Activated CD8-positive, alpha-beta T cell treated with anti-CD3 and anti-CD28 coated beads, Interleukin-2, amount 10 ng/mL, durations not matched to agents 7 days and 5 days (primary cell): ENCODE measurements at places on chromosomes 7 and 10.

DNA sequence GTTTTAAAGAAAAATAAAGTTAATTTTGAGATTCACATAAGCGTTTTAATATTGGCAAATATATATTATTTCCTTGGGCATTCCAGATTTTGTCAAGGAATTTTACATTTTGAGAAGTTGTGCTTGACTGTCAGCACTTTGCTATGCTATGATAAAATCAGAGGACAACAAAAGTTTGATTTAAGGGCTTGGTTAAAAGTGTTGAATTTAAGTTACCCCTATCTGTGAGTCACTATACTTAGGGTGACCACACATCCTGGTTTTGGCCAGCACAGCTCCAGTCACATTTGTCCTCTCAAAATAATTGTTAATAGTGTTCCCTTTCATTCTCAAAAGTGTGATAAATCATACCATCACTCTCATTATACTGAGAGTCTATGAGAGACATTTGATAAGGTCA is 34.2 kb upstream of the ANK3 start:
- no peak for DNase-seq

- DNase-seq = no peak
Measured at GRCh38 chr10:90992462-90992861, 71.6 kb upstream of the ANKRD1 start.

- peak; percentile 23 for DNase-seq
Measured at GRCh38 chr7:88306590-88307048, at the start of gene STEAP4. Gene STEAP4, minus strand, starts transcription at chr7:88306894. Its CDS starts 22,625 bp downstream, at chr7:88284269.

DNA sequence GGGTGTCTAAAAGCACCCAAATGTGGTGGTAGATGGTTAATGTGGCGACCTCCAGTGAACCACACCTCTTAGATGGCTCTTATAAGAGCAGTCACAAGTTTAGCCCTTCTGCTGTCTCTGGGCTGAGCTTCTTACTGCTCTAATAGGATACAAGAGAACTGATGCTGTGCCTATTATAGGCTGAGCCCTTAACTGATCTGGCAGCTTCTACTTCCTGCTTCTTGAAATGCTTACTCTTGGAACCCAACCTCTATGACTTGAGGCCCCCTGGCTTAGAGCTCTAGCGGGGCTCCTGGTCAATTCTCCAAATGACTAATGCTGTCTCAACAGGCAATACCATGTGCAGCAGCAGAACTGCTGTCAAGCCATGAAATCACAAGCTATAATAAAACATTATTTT is 35.0 kb upstream of the LSM8 start:
- DNase-seq = no peak

GRCh38 chr10:19209319-19209718 is 160.7 kb downstream of the MALRD1 start:
- no peak for DNase-seq

DNA sequence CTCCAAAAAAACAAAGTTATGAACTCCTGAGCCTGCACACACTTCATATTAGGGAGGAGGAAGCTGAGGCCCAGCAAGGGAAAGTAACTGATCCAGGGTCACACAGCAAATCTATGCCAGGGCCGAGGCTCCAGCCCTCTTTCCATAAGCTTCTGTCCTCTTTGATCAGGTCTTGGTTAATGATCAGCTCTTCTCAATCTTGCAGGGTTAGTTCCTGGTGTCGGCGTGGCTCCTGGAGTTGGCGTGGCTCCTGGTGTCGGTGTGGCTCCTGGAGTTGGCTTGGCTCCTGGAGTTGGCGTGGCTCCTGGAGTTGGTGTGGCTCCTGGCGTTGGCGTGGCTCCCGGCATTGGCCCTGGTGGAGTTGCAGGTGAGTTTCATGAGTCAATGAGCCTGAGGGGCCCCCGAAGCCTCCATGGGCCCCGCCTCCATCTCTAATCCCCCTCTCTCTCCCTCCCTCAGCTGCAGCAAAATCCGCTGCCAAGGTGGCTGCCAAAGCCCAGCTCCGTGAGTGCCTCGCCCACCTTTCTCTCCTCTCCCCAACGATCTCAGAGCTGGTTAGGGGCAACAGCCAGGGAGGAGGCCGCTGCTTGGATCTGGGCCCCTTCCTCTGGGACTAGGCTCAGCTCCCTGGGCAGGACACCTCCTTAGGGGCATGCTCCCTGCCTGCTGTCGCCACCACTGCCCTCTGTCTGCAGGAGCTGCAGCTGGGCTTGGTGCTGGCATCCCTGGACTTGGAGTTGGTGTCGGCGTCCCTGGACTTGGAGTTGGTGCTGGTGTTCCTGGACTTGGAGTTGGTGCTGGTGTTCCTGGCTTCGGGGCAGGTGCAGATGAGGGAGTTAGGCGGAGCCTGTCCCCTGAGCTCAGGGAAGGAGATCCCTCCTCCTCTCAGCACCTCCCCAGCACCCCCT is 23.7 kb upstream of the LIMK1 start:
- DNase-seq = no peak

DNA sequence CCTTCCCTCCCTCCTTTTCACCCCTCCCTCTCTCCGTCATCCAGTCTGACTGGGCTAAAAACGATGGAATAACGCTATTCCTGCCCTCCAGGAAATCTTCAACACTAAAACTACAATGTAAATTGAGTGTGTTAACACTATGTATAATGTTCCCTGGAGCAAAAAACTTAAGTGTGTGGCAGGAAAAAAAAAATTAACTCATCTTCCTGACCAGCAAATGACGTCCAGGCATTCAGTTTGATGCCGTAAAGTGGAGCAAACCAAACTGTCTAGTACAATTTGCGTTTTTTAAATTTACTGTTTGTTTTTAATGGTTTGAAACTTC is 545 bp upstream of the MTPN start:
- no peak for DNase-seq

GRCh38 chr10:50613150-50613549 is 10.6 kb downstream of the SGMS1 start:
- DNase-seq = no peak

GRCh38 chr7:139771001-139771956 is 6.5 kb downstream of the HIPK2 start:
- DNase-seq = no peak

- DNase-seq = peak; percentile 47
Measured at GRCh38 chr7:130490888-130491804, 739 bp upstream of the MEST start.

- DNase-seq = no peak
Measured at GRCh38 chr7:134482858-134483257, 24.0 kb upstream of the AKR1B1 start.

GRCh38 chr10:121781101-121781500 is 146.7 kb downstream of the ATE1 start:
- no peak for DNase-seq

GRCh38 chr7:118755067-118755625 is 530.6 kb downstream of the ANKRD7 start:
- no peak for DNase-seq

GRCh38 chr7:25842201-25842733 is 309.7 kb upstream of the NFE2L3 start:
- DNase-seq = no peak

GRCh38 chr10:122550983-122551382 is 9.6 kb upstream of the DMBT1 start:
- DNase-seq = no peak

DNA sequence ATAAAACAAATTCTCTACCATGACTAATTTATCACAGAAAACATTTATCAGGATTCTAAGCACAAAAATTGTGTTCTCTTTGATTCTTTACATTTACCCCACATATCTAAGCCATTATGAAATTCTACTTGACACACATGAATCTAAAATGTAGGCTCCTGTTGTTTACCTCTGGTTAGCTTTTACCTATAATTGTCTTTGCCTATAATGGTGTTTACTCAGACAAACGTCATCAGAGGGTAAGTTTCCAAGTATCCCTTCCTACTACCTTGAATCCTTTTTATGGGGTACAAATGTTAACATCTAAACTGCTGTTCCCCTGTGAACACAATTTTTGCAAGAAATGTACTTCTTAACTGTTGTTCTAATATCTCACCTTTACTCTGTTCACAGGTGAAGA is 63.5 kb downstream of the MINDY3 start:
- no peak for DNase-seq

GRCh38 chr10:100506596-100507356 is 12.9 kb downstream of the SEC31B start:
- no peak for DNase-seq

GRCh38 chr10:69665474-69666320 is 35.6 kb downstream of the FAM241B start:
- DNase-seq = no peak

GRCh38 chr10:130782467-130782866 is 529.1 kb downstream of the TCERG1L start:
- DNase-seq = no peak

DNA sequence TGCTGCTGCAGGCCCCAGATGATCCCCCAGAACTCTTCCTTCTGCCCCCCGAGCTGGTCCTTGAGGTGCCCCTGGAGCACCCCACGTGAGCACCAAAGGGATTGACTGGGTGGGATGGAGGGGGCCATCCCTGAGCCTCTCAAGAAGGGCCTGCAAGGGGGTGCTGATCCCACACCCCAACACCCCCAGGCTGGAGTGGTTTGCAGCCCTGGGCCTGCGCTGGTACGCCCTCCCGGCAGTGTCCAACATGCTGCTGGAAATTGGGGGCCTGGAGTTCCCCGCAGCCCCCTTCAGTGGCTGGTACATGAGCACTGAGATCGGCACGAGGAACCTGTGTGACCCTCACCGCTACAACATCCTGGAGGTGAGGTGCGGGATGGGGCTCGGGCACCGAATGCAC is 8.2 kb downstream of the NOS3 start:
- no peak for DNase-seq

GRCh38 chr10:58930500-58930899 is 245.9 kb upstream of the PHYHIPL start:
- DNase-seq = no peak

DNA sequence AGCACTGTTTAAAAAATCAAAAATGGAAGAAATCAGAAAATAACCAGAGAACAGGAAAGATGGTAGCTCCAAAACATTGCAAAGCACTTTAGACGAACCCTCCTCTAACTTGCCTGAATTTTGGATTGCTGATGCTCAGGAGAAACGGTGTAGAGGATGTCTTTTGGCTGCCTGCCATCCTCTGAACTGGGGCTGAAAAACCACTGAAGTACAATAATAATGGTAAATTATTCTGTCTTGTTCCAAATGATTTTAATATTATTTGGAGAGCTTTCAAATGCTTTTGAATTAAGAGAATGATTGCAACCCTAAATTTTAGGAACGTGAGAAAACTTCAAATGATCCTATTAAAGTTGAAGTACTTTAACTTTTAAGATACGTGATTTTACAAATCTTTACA is 167.3 kb upstream of the SLC13A1 start:
- DNase-seq = no peak

DNA sequence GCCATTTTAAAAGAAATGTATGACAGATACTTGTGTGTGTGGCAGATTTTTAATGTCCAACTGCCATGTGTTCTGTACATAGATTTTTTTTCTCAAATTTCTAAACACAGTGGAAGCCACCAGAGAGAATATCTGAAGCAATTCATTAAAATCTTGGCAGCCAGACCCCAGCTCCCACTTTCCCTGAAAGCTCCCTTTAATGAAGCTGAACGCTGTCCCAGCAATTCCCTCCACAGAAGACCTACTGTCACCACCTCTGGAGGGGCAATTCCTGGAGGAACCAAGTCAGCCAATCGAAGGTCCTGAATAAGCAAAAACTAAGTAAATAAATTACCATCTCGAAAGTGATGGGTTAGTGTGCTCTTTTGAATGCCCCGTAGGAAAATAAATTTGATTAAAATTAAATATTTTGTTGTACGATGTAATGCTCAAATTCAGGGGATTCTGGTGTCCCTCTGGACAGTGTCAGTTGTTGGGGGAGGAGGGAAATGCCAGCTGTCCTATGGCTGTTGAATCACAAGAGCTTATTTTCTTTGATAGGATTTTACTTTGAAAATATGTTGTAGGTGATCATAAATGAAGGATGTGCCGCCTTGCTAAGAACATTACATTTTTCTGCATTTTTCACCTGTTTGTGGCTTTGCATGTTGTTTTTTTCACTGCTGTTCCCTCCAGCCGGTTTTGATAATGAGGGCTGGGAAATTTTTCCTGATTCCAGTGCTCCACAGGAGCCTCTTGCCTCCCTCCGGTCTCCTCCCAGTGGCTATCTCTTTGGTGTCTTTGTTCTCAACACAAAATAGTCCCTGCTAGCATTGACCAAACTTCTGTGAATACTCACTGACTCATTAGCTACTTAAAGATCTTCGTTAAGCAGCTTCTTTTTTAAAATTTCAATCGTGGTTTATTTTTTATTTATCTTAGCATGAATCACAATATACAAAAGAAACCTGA is 9.2 kb upstream of the GSAP start:
- no peak for DNase-seq

GRCh38 chr7:22356701-22357310 is at the start of gene RAPGEF5:
Gene RAPGEF5, minus strand, starts transcription at chr7:22357154. Its CDS starts 94 bp downstream, at chr7:22357060.
- DNase-seq = no peak

- DNase-seq = no peak
Measured at GRCh38 chr10:43854007-43854406, 205.3 kb upstream of the ZNF32 start.

DNA sequence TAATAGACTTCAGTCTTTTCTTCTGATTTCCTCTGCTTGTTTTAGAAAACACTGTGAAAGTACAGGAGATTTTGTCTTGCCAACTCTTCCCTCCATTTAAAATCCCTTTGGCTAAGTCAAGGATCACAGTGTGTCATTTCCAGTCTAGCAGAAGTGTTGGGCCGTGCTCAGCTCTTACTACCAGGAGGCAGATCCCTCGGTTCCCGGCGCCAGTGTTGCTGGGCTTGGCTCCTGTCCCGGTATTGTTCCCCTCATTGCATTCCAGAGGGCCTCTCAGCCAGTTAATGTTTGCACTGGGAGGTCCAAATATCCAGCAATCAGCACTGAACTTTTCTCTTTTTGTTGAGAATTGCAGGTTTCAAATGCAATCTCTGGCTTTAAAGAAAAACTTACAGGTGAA is 612.1 kb upstream of the MGMT start:
- DNase-seq = no peak

- DNase-seq = no peak
Measured at GRCh38 chr7:17696422-17696821, 243.9 kb downstream of the SNX13 start.

- no peak for DNase-seq
Measured at GRCh38 chr10:76082232-76082631, 650.8 kb downstream of the LRMDA start.

- no peak for DNase-seq
Measured at GRCh38 chr7:25642849-25643248, 414.6 kb upstream of the NPVF start.

- no peak for DNase-seq
Measured at GRCh38 chr7:50621973-50622490, 56.8 kb upstream of the DDC start.

DNA sequence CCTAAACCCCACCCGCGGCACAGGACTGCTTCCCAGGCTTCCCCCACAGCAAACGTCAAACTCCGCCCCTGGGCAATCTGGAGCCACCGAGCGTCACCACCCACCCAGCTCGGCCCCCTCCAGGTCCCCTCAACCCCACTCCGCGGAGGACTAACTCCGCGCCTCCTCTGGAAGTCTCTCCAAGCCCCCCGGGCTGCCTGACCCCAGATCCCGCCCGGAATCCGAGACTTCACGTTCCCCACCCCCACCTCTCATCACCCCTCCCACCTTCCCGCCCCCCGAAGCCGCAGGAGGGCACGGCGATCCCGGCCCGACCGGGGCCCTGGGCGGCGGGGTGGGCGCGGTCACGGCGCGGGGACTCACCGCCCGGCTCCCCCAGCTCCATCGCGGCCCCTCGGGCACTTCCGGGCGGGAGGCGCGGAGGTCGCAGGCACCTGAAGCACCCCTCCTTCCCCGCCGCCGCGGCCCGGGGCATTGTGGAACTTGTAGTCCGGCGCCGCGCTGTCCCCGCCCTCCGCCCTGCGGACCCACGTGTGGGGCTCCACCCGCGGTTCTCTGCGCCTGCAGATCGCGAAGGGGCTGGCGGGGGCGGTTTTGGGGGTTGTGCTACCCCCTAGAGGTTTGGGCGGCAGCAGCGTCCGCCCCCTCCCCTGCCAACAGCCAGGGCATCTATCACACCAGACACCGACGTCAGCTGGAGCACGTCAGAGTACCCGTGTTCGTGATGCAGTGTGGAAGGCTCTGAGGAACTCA is at the start of gene TMUB1:
TMUB1 (minus strand) TSS at position 423 of the 753 bp plus-strand sequence. CDS start 930 bp downstream, outside the sequence.
- DNase-seq = peak; percentile 87
